Ascending aorta (tissue), 2 donors: ENCODE measurements at places on chromosomes 2 and 18. TPM values are rescaled to one million over a fixed set of nuclear protein-coding genes. Genes with fewer than 3 reads are reported as not detected.

IL1F10 gene
- not detected for total RNA-seq

SPDYA gene
- total RNA-seq: 0.32 TPM

DNA sequence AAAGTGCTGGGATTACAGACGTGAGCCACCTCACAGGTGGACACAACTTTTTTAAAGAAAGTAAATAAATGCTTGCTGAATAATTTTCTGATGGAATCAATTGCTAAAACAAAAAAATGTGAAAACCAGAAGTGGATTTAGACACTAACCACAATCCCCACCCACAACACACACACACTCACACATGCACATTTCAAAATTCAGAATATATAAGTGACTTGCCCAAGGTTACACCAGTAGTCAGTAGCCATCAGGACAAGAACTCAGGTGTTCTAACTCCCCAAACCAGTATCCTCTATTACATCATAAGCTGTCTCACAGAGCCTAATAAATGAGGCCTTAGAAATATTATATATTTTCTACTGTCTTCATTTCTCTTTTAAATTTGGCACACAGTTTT, 1923.6 kb upstream of the PIK3C3 start:
- no peak for DNase-seq

DNA sequence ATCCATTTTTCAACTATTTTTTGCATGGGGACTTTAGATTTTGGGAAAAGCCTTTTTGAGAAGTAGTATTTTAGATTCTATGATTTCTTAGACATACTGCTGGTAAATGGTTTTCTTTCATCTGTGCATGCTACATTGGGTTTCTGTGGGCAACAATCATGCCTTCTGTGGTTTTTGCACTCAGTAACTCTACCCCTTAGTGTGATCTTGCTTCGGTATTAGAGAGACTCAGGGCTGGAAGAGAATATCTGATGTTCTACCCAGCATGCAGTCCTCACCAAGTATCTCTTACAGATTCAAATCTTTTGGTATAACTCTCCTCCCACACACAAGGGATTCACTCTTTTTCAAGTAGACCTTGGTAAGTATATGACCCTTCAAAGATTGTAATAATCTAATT, 183.0 kb downstream of the PMAIP1 start:
- DNase-seq: no peak

GRCh38 chr18:74438091-74438490, 19.0 kb downstream of the DIPK1C start:
- no peak for DNase-seq

GRCh38 chr18:60372596-60372995, at the start of gene MC4R:
MC4R (minus strand) TSS chr18:60372775; CDS start chr18:60372349, 426 bp downstream.
- no peak for DNase-seq

DNA sequence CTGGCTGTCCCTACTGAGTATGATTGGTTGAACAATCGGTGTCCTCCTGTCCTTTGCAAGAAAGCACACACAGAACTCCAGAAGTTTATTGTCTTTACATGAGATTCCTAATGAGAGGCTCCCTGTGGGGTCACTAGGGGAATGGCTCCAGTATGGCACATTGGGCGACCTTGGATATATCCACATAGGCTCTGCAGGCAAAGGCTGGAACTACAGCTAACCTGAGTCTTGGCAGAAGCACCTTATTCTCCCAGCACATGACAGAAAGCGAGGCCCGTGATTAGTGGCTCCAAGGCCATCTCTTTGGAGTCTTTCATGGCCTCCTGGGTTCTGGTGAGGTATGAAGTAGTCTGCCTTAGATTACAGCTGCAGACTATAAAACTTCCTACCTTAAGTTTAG, 49.0 kb downstream of the ZDBF2 start:
- DNase-seq: no peak

- no peak for DNase-seq
Measured at GRCh38 chr2:242022550-242023290, 153.2 kb downstream of the RTP5 start.

GRCh38 chr2:73285159-73285739, 971 bp upstream of the FBXO41 start:
- peak; percentile 58 for DNase-seq

GRCh38 chr2:197311421-197312033, 947 bp upstream of the ANKRD44 start:
- DNase-seq: no peak

DNA sequence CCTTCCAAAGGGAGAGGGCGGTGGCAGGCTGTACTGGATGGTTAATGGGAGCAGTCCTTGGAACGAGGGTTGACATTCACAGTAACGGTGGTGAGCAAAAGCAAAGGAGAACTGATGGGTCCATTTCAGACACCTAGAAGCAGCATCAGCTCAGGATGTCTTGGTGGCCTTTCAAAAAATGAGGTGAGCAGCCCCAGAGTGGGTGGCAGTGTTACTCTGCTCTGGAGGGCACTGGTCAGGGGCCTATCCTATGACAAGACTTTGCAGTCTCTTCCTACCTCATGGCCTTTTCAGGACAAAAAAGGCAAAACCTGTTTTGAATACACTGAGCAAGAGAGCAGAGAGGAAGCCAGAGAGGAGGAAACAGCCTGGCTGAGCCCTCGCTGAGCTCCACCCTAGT, 23.5 kb downstream of the CAPN14 start:
- DNase-seq: no peak

DNA sequence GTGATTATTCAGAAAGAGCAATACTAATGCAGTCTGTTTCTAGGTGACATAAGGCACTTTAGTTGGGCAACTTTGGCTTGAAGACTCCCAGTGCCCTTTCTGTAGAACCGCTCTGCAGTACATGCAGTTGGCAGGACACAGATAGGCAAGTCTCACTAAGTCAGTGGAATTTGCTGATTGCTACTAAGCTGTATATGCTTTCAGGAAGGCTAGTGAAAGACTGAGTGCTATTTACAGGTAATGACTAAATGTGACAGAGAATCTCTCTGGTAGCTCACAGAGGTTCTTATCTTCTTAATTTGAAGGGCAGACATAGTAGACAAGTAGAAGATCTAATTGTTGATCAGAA, 243.0 kb downstream of the WDPCP start:
- DNase-seq: no peak

GRCh38 chr2:42800981-42801380, 8.6 kb upstream of the HAAO start:
- no peak for DNase-seq
